ENCODE measurements at places on chromosomes 7 and 10.

DNA sequence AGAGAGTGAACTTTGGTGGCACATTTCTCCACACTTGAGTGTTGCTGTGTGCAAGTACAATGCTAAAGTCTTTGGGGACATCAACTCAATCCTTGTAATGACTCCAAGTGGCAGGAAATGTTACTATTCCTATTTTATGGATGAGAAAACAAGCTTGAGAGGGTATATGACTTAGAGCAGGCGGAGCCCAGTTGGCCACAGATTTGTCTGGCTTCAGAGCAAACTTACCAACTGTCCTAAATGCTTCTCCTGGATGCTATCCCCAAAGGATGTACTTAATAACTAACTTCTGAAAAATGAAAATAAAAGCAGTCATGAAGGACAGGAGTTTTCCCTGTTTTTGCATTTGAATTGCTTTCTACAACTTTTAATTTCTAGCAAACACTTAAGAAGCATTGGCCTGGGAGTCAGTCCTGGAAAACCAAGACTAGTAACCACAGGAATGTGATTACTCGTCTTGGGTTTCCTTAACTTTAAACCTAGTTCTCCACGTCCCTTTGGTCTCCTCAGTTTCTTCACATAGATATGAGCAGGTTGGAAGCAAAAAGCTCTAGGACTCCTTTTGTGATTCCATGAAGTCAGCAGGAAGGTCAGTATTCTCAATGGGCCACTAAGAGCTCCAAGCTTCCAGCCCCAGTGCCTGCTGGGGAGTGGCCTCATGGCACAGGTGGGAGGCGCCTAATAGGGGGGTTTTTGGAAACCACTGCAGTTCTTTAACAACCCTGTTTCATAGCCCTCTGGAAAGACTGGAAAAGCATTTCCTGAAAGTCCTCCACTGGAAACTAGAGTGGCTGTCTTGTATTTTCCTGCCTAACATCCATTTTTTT lies 140.8 kb downstream of the GLCCI1 start:
- DNase-seq = no peak

DNA sequence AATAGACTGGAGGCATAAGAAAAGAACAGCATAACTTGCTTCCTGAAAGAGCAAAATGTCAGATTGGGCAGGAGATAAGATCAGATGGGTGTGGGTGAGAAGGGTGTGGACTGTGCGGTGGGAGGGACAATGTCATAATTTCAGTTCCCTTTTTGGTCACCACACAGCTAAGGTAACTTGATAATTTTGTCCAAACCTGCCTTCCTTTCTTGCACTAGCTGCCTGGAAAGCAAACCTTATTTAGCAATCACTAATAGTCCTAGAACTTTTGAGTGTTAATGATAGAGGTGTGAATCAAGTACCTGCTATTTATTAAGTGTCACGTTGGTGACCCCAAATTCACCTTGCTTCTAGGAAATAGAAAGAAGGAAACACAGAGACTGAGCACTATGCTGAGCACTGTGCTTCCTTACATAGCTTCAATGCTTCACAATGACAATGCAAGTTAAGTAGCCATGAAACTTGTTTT lies 72.4 kb upstream of the SP4 start:
- DNase-seq = peak; percentile 14

GRCh38 chr7:44107961-44108767 lies 4.0 kb downstream of the AEBP1 start:
- no peak for DNase-seq

- DNase-seq = no peak
Measured at GRCh38 chr10:15175587-15175986, 7.1 kb upstream of the NMT2 start.

DNA sequence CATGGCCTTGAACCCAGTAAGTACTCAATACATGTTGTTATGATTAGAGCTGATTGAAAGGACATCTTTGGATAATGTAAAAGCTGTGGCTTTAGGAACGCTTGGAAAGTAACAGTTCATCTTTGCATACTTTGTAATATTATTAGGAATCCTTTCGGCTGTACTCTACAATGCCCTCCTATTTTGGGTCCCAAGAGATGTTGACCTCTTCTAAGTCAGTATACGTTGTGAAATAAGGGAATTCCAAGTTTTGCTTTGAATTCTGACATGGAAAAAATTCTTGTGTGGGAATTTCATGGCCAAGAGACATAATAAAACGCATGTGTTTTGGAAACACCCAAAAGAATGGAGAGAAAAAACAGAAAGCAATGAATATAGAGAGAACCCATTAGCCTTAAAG lies 7.7 kb downstream of the AGR3 start:
- DNase-seq = no peak

- DNase-seq = no peak
Measured at GRCh38 chr10:49645871-49646870, 32.3 kb downstream of the CHAT start.

- no peak for DNase-seq
Measured at GRCh38 chr7:14507617-14508016, 394.9 kb downstream of the DGKB start.

GRCh38 chr7:126856691-126857291 lies 395.9 kb downstream of the GRM8 start:
- no peak for DNase-seq

- no peak for DNase-seq
Measured at GRCh38 chr10:118939211-118940007, 90.1 kb upstream of the NANOS1 start.

- DNase-seq = no peak
Measured at GRCh38 chr10:116286626-116287200, 13.7 kb upstream of the GFRA1 start.

- DNase-seq = no peak
Measured at GRCh38 chr10:80253266-80253962, 36.0 kb downstream of the MAT1A start.

DNA sequence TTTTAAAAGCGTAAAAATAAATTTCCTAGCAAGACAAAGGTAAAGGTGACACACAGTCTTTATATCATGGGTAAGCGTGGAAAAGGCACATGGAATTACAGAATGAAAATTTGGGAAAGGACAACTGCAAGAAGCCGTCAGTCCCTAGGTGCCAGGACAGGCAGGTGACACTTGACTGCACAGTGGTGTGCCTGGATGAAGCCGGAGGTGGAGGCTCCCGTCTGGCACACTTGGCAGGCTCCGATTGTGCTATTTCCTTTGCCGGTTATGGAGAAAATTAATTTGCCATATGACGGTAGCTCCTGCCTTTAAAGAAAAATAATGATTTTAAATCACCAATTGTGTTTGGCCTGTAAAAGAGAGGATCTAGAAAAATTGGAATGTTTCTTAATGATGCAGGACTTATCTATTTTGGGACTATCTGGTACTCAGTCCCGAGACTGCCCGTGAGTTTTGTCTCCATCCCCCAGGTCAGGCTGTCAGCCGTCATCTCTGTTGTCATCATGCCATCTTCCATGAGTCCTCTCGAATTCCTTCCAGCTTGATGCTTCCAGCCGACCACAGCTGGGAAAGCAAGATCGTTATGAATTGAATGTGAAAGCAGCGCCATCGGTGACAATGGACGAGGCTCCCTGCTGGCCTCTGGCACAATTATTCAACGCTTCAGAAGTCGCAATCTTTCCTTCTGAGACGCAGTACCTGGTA lies 56.2 kb upstream of the MGMT start:
- no peak for DNase-seq

DNA sequence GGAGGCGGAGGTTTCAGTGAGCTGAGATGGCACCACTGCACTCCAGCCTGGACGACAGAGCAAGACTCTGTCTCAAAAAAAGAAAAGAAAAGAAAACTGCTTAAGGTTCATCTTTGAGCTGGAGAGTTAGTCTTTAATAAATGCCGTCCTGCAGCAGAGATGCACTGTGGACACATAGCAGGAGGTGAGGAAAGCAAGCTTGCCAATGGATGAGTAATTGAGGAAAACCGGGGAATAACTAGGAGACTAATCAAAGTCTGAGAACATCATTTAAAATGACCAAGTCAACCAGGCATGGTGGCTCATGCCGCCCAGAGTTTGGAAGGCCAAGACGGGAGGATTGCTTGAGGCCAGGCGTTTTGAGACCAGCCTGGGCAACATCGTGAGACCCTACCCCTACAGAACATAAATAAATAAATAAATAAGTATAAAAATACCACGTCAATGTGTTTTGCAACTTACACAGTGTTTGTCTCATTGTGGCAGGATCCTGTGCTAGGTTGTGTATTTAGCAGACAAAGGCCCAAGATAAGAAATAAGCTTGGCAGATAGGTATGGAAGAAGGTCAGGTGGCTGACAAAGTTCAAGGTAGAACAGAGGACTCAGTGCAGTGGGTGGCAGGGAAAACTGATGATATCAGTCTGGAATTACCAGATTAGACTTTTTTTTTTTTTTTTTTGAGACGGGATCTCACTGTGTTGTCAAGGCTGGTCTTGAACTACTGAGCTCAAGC lies 115.7 kb upstream of the KMT2C start:
- no peak for DNase-seq

DNA sequence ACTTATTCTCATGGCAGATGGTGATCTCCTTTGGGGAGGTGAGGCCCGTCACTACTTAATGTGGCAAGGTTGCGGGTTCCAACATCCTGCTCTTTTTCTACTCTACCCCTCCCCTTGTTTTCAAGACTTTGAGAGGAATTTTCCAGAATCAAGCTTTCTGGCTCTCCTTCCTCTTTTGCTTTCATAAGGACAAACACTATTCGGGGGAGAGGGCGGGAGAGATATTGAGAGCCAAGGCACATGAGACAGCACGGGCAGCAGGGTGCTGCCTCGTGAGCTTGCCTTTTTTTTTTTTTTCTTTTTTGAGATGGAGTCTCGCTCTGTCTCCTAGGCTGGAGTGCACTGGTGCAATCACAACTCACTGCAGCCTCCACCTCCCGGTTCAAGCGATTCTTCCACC lies 6.9 kb upstream of the PFKFB3 start:
- no peak for DNase-seq

- no peak for DNase-seq
Measured at GRCh38 chr7:155825336-155825735, 13.1 kb upstream of the SHH start.

- no peak for DNase-seq
Measured at GRCh38 chr7:114084472-114085312, 165.9 kb upstream of the PPP1R3A start.

GRCh38 chr10:33217854-33218253 lies 116.6 kb downstream of the NRP1 start:
- no peak for DNase-seq

DNA sequence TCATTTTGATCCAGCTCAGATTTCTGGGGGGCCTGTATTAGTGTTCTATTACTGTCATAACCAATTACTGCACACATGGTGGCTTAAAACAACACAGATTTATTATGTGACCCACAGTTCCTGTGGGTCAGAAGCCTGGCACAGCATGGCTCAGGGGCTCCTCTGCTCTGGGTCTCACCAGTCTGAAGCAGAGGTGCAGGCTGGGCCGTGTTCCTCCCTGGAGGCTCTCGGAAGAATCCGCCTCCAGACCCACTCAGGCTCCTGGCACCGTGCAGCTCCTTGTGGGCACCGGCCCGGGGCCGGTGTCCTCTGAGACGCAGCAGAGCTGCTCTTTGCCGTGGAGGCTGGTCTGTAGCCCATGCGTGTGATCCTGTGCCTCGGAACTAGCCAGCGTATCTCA lies 61.5 kb downstream of the RAMP3 start:
- no peak for DNase-seq

- DNase-seq = peak; percentile 20
Measured at GRCh38 chr10:13453896-13454295, 74.9 kb downstream of the BEND7 start.

DNA sequence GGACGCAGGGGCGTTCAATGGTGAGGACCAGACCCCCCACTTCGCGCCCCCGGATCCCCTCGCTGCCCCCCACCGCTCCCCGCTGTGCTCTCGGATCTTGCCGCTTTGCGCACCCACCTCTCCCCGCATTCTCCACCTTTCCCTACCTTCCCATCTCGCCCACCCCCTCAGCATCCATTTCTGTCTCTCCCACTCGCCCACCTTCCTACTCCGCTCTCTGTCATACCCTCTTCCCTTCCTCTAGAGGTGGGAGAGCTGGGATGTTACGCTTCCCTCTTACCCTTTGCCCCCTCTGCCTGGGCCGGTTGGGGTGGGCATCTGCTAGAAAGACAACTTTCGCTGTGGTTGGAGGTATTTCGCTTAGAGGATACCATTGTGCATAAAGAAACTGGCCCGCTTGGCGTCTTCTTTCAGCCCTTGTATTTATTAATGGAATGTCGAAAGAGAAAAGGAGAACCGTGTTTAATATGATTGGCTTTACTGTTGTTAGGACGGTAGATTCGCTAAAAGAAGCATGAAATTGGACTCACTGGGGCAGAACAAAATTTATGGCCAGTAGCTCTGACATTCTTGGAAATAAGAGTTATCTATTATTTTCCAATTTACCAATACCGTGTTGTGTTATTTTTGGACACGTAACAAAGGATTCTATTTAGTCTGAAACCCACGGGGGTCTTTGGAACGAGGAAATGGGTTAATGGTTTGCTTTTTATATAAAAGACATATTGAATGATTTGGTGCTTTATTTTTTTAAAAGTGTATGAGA lies 873 bp downstream of the PRKAR2B start:
- no peak for DNase-seq

Data from stimulated activated CD4-positive, alpha-beta T cell treated with anti-CD3 and anti-CD28 coated beads, Interleukin-4, amount 100 ng/mL, for 1 hour (primary cell).